ENCODE measurements at places on chromosomes 5 and 9.

- no peak for DNase-seq
Measured at GRCh38 chr5:82335806-82336205, 57.7 kb upstream of the RPS23 start.

- no peak for DNase-seq
Measured at GRCh38 chr5:108523360-108523759, 141.5 kb upstream of the FBXL17 start.

DNA sequence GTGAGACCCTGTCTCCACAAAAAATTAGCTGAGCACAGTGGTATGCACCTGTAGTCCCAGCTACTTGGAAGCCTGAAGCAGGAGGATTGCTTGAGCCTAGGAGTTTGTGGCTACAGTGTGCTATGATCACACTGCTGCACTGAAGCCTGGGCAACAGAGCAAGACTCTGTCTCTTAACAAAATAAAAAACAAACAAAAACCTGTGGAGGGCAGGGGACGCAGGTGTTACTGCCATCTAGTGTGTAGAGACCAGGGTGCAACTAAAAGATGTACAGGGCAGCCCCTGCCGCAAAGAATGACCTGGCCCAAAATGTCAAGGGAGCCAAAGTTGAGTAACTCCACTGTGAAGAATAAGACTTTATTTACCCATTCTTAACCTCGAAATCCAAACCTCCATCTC lies 27.1 kb downstream of the ASPN start:
- no peak for DNase-seq

DNA sequence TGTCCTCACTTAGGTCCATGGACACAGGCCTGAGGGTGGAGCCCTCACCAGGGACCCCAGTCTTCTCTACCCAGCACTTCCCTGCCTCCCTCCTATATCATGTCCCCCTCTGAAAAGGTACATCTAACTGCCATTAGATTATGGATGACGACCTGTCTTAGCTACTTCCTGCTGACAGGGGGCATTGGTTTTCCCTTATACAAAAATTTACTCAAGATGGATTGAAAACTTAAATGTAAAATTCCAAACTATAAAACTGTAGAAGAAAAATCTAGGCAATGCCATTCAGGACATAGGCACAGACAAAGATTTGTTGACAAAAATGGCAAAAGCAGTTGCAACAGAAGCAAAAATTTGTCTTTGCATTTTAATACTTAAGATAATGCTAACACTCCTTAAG lies 623.2 kb upstream of the FAM174A start:
- DNase-seq: no peak

GRCh38 chr5:129972465-129973141 lies 68.3 kb downstream of the CHSY3 start:
- DNase-seq: no peak

DNA sequence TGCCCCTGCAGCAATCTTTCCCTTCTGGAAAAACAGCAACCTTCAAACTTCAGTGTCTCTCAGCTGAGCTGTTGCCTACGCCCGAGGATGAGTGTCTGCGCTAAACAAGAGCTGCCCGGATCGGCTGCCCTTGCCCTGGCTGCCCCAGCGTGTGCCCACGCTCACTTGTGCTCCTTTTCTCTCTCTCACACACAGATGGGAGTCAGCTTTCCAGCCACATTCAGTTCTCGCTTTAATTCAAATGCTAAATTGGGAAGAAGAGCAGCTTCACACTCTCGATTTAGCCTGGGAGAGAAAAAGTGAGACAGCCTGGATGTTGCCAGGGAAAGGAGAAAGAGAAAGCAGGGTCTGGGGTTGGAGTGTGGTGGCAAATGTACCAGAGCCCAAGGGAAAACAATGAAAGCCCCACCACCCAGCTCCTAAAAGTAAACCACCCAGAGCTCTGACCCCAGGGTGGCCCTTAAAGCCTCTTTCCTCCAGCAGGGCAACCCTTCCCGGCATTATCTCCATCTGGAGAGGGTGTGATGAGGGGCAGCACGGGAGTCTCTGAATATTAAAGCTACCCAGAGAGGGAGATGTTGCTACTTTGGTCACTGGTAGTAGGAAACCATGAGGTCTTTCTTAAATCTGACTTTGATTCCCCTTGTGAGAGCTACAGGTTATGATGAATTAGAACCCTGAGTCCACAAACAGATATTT lies 9.9 kb upstream of the EGR1 start:
- DNase-seq: no peak

- no peak for DNase-seq
Measured at GRCh38 chr5:117220730-117221129, 646.1 kb upstream of the SEMA6A start.

GRCh38 chr5:43037636-43038495 lies 2.3 kb downstream of the ANXA2R start:
- DNase-seq: peak; percentile 36

GRCh38 chr9:76454311-76454710 lies 4.7 kb upstream of the GCNT1 start:
- DNase-seq: no peak

DNA sequence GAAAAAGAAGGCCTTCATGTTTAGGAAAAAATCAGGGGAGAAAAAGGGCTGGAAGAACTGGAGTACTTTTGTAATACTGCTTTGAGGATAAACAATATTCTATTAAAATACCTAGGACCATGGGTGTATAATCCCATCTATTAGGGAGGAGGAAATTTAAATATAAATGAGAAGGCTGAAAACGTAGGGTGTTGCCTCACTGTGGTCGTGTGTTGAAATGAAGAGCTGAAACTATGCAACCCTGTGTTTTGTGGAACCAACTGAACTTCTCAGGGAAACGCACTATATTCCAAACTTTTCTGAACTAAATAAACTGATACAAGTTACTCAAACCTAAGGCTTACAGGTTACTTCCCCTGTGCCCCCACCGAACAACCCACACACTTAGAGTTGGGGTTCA lies 4.5 kb upstream of the CNTLN start:
- no peak for DNase-seq

DNA sequence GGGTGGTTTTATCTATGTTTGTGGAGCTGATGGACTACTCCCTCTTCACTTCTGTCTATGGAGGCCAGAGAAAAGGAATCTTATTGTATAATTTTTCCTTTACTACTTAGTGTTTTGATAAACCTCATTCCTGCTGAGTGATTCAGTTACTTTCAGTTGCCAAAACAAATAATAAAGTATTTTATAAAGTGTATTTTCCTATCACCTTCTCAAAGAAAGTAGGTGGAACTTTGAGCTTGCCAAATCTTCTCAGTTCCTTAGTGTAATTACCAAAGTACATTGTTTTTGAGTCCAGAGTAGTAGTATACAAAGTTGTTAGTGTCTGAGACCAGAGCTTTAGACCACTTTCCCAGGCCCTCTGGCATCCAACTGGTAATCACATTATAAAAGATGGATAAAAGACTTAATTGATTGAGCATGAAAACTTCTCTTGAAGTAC lies 13.5 kb downstream of the RABGAP1 start:
- DNase-seq: no peak

DNA sequence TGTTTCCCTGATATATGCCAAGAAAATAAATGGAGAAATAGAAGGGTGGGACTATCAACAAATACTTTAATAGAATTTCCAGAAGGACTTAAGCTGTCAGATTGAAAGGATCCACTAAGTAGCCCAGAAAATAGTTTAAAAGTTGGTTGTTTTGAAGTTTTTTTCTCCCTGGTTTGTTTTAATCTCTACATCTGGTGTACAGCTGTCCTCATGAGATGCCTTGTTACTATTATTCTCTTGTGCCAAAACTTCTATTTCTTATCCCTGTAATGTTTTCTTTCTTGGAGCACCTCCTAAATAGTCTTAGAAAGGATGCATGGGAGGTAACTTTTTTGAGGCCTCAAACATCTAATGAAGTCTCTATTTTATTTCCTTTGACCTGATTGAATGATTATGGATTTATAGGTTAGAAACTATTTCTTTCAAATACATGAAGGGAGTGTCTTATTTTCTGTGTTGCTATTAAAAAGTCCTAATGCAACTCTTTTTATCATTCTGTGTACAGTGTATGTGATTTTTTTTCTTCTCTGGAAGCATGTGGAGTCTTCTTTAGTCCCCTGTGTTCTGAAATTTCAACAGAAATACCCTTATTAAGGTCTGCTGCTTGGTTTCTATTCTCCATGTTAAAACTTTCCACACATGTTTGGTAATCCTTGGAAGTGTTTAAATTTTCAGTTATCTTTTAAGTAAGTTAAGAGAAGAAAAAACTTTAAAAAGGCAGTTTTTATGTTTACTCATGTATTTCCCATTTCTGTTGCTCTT lies 140.0 kb upstream of the CDKN2B start:
- DNase-seq: no peak

DNA sequence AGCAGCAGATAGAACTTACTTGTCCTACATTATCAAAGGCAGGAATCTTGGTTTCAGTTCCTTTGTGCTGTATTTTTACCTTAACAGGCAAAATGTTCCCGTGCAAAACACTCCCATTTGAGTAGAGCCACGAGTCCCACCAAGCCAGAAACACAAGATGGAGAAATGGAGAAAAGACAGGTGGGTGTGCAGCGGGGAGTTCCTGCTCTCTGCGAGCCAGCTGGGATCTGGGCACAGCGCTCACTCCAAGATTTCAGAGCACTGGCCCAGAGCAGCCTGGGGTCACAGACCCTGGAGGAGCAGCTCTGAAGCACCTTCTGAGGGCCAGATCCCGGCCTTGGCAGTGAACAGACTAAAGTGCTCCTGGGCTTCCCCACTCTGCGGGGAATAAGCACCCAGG lies 2.9 kb downstream of the UCK1 start:
- no peak for DNase-seq

- no peak for DNase-seq
Measured at GRCh38 chr5:143554187-143554717, 150.8 kb upstream of the NR3C1 start.
